ENCODE measurements at places on chromosomes 13 and 19.

- no peak for DNase-seq
Observed at GRCh38 chr19:9883764-9884163, 48.6 kb downstream of the PIN1 start.

DNA sequence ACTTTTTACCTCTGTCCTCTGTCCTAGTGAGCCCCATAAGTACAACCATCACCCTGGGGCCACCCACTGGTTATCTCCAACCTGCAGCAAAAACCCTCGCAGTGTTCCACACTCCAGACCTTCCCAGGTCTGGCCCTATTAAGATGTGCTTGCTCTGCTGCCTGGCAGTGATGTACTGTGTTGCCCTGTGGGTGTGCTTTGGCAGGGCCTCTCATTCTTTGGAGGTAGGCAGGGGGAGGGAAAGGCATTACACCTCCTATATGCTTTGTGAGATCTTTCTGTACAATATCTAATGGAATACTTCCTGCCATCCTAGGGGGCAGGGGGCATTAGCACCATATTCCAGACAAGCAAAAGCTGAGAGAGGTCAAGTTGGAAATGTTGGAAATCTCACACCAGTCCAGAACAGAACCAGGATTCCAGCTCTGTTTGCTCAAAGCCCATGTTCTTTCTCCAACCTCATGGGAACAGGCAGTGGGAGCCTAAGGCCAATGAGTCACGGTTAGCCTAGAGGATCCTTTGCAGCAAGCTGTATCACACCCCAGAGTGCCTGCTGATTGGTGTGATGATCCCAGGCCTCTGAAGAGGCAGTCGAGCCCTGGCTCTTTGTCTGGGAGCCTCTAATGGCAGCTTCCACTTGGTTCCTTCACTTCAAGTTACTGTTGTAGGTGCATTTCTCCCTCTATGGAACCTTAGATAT is 59.7 kb upstream of the UBL3 start:
- no peak for DNase-seq

DNA sequence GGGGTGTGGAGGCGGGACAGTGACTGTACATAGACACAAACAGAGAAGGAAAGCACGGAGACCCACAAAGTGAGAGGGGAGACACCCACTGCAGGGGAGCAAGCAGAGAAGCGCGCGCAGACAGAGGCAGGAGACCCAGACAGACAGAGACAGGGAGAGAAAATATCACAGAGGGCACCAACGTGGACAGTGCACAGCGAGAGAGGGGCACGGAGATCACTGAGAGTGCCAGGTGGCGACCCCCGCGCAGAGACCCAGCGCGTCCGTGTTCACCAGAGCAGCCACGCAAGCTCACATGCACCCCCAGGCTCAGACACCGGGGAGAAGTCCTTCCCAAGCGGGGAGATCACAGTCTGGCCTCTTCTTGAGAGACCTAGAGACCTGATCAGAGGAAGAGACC is 1.4 kb upstream of the CACNG7 start:
- no peak for DNase-seq

GRCh38 chr19:2869618-2870017 is 2.5 kb downstream of the ZNF556 start:
- DNase-seq, result no peak

DNA sequence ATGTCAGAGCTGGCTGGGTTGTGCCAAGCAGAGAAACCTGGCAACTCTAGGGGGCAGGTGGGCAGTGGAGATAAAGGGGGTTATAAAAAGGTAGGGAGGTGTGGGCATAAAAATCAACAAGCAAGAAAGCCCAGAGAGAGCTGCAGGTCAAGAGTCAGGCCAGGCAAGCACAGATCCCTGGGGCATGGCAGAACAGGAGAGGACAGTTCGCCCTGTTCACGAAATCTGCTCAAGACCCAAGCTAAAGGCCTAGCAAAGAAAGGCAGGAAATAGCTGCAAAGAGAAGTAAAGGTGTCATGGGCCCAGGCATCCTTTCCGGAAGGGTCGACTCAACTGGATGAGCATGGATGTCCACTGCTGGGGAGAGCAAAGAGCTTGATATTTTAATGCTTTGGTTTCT is 3.4 kb downstream of the MBNL2 start:
- DNase-seq, result no peak

Data from activated T-cell treated with anti-CD3 and anti-CD28 coated beads for 24 hours (primary cell).